ENCODE measurements at places on chromosomes 16 and 17. TPM values are rescaled to one million over a fixed set of nuclear protein-coding genes. Genes with fewer than 3 reads are reported as not detected.

DNA sequence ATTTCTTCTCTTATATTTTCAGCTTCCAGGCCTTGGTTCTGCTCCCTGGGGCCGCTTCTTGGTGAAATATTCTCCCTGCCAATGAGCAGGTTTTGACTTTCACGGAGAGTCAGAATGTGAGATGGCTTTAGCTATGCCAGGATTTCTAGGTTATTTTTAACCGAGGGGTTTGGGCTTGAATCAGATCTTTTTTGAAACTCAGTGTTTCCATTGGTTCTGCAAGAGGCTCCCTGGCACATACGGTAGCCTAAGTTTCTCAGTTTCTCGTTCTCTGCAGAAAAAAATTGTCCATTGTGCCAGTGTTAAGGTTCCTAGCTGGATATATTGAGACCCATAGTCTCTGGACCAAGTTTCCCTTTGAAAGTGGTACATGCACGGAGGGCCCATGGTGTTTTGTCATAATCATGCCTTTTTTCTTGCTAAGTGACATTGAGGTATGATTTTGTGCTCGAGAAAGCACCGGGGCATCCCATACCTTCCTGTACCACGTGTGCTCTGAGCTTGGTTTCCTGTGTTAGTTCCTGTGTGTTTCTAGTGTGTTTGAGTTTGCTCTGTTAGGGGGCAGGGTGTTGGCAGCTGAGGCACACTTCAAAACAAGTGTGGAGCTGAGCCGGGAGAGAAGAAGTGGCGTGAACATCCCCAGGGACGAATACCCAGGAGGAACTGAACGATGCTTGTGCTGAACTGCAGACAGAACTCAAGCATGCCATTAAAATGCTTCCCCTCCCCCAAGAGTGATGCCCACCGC is 127.2 kb downstream of the HS3ST3B1 start:
- no peak for DNase-seq

The SPAG5 gene
- 170 TPM for total RNA-seq

GRCh38 chr16:11339075-11339474 is 6.2 kb upstream of the RMI2 start:
- no peak for DNase-seq

The SMTNL2 gene
- 1.8 TPM for total RNA-seq

The CTDNEP1 gene
- total RNA-seq: 34.2 TPM

The MEOX1 gene
- total RNA-seq: not detected

DNA sequence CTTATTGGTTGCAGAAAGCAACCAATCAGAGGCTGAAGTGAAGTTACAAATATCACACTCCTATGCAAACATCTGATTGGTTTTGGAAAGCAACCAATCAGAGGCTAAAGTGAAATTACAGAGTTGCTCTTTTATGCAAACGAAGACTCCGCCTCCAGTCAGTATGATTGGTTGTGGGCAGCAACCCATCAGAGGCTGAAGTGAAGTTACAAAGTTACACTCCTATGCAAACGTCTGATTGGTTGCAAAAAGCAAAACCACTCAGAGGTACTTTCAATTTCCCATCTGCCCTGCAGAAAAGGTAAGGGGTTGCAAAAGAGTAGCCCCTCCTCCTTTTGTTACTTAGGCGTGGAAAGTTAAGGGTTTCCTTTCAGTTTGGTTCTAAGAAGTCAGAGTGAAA is 697.3 kb downstream of the MAF start:
- DNase-seq: no peak

Data from A172 (cell line).